Stimulated activated CD8-positive, alpha-beta memory T cell treated with anti-CD3 and anti-CD28 coated beads, Interleukin-4, amount 100 ng/mL, for 1 hour (primary cell): ENCODE measurements at places on chromosomes 3 and 15.

DNA sequence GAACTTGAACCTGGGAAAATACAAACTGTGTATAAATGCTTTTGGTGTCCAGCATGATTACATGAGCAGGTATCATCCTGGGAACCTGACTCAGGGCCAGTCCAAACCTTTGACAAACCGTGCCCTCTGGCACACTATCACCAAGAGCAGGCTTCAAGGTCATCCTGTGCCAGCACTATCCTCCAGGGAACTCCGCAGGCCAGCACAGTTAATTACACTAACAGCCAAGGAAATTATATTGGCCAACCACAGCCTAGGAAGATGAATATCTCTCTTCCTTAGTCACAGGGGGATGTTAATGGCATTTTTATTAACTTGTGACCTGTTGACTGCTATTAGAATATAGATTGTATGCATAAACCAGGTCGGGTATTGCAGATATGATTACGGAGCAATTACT is 262.0 kb downstream of the TUSC7 start:
- no peak for DNase-seq

DNA sequence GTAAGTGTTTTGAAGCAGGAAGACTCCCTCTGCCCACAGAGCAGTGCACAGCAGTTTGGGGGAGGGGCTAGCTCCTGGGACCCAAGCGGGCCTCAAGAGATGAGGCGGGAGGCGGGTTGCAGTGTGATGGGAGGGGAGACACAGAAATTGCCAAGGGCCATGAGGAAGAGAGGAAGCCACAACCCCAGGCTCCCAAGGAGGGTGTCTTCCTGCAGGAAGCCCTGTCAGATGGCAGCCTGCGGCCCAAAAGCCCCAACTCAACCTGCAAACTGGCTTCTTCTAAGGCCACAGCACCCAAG is 7.3 kb upstream of the ISLR2 start:
- DNase-seq = no peak

DNA sequence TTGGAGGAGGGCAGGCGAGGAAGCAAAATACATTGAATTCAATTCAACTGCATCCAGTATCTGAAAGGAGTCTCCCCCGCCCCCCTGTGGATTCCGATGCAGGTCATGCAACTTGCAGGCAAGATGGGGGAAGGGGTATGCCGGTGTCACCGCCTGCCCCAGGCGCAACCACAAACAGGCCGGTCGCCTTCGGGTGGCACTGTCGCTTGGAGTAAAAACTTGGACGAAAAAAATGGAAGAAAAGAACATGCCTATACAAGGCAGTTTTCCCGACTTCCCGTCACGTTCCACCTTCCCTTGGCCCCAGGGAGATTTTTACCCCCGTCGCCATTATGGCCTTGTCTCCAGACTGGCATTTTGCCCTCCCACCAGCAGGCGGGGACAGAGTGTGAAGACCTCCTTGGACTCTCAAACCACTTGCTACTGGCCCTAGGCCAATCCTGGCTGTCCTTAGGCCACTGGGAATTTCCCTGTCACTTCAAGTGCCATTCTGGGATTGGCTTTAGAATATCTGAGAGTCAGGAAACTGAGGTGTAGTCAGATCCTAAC is 1.6 kb upstream of the NTRK3 start:
- no peak for DNase-seq

DNA sequence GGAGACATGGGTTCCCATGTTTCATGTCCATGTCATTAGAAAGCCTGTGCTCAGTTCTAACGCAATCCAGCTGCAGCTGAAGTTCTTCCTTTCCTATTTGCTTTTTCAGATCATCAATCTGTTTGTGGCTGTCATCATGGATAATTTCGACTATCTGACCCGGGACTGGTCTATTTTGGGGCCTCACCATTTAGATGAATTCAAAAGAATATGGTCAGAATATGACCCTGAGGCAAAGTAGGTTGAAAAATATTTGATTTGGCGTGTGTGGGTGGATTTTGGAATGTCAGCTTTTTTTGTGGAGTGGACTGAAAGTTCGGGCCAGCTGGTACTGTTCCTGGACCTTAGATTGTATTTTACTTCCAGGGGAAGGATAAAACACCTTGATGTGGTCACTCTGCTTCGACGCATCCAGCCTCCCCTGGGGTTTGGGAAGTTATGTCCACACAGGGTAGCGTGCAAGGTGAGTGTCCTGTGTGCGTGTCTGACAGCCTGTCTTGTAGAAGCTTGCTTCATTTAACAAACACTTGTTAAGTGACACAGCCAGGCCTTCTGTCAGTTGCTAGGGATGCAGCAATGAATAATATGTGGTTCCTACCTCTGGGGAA is 69.6 kb downstream of the CHDH start:
- DNase-seq = no peak

GRCh38 chr15:88896333-88897033 is 1.1 kb upstream of the HAPLN3 start:
- DNase-seq = no peak

DNA sequence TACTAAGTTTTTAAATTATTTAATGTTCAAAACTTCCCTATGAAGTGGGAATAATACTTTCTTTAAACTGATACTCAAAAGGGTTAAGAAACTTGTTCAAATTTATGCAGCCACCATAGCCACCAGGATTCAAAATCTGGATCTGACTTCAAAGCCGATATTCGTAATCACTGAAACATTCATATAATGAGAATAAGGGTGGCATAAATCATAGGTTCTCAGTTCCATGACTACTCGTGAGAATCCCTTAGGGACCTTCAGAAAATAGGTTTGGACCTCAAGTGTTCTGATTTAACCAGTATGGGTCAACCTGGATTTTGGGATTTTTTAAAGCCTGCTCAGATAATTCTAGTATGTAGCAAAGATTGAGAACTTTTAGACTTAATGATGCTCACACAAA is 160.6 kb downstream of the RBMS3 start:
- DNase-seq = no peak

- no peak for DNase-seq
These were observed 1.1 kb downstream of the CCDC39 start for GRCh38 chr3:180678231-180678630.

- DNase-seq = no peak
These were observed 4.8 kb upstream of the PLXNB1 start for GRCh38 chr3:48434591-48435222.

DNA sequence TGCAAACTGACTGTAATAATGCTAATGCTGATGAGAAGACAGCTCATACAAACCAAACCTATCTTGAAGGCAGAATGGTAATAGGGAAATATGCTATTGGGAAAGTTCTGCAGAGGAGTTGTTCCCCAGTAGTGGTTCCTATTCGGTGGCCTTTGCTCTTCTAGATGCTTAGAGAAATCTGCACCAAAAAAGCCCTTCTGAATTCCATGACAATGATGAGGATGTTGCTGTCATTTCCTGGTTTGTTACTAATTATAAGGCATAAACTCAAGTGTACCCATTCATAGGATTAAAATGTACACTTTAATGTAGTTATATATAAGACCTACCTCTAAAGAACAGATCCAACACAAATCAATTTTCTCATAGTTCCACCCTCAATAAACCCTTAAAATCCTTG is 30.1 kb downstream of the TOMM70 start:
- DNase-seq = no peak

DNA sequence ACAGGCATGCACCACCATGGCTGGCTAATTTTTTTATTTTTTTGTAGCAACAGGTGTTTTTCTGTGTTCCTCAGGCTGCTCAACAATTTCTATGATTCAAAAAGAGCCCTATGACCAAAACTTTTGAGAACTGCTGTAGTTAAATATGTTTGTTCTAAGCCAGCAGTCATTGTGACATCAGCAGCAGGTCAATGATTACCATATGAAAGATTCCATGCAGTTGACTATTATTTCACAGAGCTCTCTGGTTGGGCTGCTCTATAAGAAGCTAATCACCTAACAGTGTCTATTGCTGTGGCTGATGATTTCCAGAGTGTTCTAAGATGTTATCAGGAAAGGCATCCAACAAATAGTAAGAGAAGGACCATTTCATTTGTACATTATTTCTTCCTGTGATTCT is at the start of gene CCDC54:
CCDC54 (plus strand) TSS at position 289 of the 400 bp plus-strand sequence. CDS start 149 bp downstream, outside the sequence.
- DNase-seq = no peak

- DNase-seq = no peak
These were observed 586.4 kb downstream of the GRM7 start for GRCh38 chr3:7447197-7447769.

DNA sequence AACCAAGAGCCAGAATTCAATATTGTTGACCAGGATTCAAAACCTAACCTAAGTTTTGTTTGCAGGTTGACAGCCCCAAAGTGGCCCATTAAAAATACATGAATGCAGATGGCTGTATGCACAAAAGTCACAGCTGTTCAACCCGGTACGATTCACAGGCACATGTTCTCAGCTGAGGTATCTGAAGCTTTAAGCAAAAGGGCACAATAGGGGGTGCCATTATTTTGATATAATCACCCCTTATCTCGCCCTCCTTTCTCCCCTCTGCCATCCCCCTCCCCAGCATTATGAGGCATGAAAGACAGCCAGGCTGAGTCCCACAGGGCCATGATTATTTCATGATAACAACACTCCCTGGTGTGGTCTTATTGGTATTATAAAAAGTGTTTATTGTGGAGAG is 264.9 kb downstream of the EBLN2 start:
- no peak for DNase-seq

GRCh38 chr15:25052191-25052999 is 97.6 kb downstream of the SNRPN start:
- no peak for DNase-seq

DNA sequence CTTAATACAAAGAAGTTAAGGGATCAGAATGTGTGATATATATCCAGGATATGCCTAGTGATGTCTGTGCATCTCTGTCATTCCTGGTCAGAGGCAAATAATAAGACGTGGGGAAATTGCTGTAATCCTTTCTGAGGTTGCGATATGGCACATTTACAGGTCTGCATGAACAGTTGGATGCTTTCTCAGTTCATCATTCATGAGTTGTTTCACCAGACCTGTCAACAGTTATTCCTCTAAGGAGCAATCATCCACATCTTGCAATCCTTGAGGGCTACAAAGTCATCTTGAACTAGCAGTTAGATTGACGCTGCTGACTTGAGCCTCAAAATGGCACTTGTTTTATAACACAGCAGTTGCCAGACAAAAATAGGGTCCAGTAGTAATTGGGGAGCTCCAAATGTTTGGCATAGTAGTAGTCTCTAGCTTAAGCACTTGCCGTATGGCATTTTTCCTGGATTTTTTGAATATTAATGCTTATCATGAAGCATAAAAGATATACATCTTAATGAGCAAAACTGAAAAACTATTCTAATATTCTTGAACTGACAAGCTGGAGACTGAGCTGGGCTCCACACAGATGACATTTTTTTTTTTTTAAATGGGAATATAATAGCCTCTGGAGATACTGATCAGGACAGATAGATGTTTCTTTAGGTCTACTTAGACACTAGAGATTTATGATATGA is 761.7 kb downstream of the VGLL3 start:
- DNase-seq = no peak

DNA sequence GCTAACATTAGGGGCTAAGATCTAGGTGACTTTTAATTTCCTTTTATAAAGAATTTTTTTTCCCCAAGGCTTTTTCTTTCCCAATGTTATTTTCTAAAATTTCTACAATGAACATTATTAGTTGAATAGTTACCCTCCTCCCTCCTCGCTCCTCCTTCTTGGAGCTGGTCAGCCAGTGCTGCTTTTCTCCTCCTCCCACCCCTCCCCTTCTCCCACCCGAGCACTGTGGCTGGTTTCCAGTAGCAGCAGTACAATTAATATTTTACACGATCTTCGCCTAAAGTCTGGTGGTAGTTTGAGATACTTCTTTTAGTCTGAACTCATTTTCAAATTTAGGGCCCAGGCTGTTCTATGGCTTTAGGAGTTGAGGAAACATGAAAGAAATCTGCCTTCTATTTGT is 41.6 kb downstream of the EEFSEC start:
- no peak for DNase-seq

GRCh38 chr3:136505676-136506075 is 246.5 kb downstream of the STAG1 start:
- no peak for DNase-seq
